Skeletal muscle cell (primary cell): ENCODE measurements at places on chromosomes 1 and 21.
A peak's percentile ranks its signal among the peaks of the same experiment; 100 is the strongest.

- no peak for DNase-seq
Measured at GRCh38 chr1:154862907-154863306, 7.2 kb downstream of the KCNN3 start.

DNA sequence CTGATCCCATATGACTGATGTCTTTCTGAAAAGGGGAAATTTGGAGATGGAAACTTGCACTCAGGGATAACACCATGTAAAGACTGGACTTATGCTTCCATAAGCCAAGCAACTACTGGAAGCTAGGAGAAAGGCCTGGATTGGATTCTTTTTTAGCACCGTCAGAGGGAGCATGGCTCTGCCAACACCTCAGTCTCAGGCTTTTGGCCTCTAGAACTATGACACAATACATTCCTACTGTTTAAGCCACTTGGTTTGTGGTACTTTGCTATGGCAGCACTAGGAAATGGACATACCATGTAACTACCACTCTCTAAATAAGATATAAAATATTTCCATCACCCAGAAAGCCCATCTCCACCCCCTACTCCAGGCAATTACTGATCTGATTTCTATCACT lies 139.7 kb downstream of the CYYR1 start:
- no peak for DNase-seq

- no peak for DNase-seq
Measured at GRCh38 chr1:92877792-92878191, 46.0 kb downstream of the RPL5 start.

DNA sequence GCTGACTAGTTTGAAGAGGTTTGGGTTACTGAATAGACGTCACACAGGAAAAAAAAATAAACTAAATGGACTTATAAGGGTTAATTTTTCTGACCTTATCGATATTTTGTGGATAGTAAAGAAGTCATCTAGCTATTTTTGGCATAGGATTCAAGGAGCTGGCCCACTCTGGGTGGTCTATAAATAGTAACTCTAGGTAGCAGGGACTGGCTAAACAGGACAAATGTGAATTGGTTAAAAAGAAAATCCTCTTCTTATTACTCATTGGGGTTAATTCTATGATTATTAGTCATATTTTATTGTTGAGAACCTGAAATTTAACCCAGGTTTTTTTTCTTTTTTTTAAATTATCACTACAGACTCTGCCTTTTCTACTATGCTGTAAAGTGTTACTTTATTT lies 61.7 kb downstream of the ATF6 start:
- DNase-seq = no peak

DNA sequence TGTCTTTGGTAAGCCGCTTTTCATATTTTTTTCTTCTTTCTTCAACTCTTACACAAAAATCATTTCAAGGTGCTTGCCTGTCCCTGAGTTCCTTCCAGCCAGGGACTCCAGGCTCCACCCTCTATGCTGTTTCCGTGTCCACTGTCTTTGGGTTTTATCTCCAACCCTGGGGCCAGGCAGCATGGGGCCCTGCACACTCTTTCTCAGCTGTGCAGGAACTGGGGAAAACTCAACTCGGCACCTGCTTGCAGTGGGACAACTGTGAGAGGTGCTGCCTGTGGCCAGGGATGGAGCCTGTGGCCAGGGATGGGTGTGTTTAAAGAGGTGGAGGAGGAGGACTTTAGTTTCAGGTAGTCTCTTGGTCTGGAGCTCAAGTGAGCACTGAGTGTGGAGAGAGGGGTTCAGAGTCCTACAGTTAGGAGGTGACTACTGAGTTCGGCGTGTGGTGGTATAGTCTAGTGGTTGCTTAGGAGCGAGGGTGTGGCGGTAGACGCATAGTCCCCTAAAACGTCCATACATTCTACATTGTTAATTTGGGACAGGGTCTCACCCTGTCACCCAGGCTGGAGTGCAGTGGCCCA lies 13.4 kb downstream of the TNFRSF8 start:
- DNase-seq = no peak

GRCh38 chr1:148389027-148389339 lies 94.1 kb downstream of the PPIAL4G start:
- no peak for DNase-seq

- DNase-seq = no peak
Measured at GRCh38 chr1:247172996-247173395, 1.2 kb upstream of the ZNF124 start.

GRCh38 chr1:53467391-53467790 lies 8.2 kb downstream of the DMRTB1 start:
- DNase-seq = no peak

GRCh38 chr1:1521331-1521730 lies 9.4 kb downstream of the ATAD3A start:
- no peak for DNase-seq

DNA sequence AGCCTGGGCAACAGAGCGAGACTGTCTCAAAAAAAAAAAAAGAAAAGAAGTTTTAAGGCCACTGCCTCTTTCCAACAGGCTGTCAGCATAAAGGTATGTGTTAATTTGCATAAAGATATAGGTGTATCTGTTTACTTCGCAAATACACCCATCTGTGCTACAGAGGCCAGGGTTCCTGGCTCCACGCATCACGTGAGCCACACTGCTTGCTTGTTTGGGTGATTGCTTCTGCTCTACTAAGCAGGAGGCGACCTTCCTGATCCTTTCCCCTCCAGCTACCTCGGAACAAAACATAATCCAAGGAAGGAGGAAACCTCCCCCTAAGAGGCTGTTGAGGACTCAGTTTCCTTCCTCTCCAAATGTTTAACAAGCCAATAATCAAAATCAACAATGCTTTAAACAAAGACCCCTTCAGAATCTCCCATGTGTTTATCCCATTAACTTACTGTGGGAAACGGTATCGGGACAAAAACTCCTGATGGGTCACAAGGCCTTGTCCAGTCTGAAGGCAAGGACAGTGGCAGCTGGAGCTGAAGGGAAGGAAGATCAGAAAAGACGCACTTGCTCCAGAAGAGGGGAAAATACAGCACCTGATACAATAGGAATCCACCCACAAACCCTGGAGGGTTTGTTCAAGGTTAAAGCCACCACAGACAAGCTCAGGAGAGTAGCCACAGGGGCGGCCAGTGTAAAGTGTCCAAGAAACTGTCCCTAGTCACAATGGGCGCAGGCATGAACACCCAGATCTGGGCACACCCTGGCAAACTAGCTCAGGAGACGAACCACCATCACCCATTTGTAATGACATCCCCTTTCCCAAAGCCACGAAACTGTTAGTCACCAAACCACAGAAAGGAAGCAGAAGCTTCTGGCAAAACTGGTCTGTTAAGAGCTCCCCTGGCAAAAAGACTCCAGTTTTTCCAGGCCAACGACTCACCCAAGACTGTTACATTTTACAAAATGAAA lies 17.2 kb downstream of the CTNNBIP1 start:
- no peak for DNase-seq

- DNase-seq = no peak
Measured at GRCh38 chr1:190808035-190808434, 330.4 kb upstream of the BRINP3 start.

- DNase-seq = no peak
Measured at GRCh38 chr1:110048923-110049601, 14.6 kb downstream of the STRIP1 start.

DNA sequence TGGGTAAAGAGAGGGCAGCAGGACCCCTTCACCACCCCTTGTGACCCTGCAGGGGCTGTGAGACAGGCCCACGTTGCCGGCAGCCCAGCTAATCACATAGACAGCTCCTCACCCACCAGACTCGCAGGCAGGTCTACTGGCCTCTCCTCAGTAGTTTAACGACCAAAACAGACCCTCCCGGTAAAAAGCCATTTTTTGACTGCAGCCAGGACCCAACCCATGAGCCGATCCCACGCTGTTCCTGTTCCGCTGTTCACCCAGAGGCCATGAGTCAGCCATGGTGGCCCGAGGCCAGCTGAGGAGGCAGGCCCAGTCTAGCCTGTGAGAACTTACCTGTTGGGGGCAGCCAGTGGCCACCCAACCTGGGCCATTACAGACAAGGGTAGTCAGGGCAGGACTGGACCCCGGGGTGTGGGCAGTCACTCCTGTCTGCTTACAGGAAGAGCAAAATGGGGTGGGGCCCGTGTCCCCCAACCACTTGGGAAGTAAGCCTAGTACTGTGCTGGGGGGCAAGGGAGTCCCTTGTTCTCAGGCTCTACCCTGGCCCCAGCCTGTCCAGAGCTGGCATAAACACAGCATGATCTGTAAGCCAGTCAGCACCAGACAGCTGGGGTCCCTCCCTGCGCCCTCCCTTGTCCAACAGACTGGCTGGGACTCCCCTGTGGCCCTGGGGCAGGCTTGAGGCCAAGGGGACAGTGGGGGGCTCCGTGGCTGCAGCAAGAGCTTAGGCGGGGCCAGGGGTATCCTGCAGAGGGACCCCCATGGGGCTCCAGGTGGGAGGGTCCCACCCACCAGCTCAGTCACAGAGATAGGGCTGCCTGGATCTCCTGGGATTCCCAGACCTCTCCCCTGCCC lies 61.9 kb downstream of the WNT9A start:
- no peak for DNase-seq

DNA sequence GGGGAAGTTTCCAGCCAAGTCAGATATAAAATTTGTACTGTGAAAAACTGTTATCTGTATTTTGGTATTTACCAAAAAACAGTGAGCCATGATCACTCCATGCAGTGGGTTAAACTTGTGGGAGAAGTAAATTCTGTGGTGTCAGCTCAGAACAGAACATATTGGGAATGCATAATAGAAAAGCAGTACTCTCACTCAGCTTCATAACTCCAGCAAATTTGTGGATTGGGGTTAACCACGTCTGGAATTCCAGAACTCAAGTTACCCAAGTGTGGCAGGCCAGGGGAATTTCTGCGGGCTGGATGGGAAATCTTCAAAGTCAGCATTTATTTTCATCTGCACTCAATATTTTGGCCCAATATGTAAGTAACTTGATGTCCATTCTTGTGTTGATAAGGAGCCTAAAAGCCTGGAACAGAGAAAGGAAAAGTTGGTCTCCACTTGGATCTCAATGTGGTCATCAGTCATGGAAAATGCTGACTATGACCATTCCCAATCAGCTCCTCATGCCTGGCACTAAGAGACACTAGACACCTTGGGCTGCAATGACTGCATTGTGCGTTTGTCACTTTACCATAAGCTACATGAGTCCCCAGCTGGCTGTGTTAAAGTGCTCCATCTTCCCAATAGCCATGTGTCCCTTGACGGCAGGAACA lies 39.1 kb upstream of the ENAH start:
- peak; percentile 48 for DNase-seq

DNA sequence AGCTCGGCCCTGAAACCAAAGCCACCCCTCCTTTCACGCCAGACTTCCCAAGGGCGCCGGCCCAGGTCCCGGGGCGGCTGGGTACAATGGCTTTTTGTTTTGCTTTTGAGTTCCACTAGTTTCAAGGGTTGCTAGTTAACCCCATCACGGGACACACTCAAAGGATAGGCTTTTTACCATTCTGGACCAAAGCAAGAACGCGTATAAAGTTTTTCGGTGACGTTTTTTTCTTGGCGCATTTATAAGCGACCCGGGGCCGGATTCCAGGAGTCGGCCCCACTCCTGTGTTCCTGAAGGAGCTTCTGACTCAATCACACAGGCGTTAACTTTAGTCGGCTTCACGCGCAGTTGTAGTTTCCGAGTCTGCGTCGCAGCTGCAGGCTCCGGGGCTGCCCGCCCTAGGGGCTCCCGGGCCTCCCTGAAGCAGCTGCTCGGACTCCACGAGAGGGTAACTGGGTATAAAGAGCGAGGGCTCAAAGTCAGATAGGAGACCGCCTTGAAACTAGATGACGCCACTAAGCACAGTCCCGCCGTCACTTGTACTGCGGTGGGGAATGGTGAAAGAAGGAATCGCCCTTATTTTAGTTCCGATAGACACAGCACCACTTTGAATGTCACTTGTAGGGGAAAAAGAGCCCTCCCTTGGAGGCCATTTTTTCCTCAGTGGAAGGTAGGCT lies 707 bp upstream of the KLHL21 start:
- peak; percentile 70 for DNase-seq

GRCh38 chr21:16102113-16102512 lies 372.3 kb downstream of the USP25 start:
- no peak for DNase-seq

DNA sequence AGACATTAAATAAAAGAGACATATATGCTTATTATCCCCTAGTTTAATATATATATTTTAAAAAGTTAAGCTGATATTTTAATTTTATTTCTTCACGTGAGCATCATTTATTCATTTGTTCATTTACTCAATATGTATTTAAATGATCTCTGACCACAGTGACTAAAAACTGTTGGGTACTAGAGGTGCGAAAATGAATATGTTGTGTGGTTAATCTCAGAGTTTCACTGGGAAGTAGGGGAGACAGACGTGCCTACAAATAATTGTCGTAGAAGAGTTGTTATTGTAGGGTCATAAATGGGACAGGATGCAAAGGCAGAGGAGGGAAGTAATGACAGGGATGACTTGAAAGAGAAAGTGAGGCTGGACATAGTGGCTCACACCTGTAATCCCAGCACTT lies 213.0 kb upstream of the CACYBP start:
- DNase-seq = no peak

- DNase-seq = no peak
Measured at GRCh38 chr1:171158096-171158495, 27.0 kb upstream of the FMO2 start.

DNA sequence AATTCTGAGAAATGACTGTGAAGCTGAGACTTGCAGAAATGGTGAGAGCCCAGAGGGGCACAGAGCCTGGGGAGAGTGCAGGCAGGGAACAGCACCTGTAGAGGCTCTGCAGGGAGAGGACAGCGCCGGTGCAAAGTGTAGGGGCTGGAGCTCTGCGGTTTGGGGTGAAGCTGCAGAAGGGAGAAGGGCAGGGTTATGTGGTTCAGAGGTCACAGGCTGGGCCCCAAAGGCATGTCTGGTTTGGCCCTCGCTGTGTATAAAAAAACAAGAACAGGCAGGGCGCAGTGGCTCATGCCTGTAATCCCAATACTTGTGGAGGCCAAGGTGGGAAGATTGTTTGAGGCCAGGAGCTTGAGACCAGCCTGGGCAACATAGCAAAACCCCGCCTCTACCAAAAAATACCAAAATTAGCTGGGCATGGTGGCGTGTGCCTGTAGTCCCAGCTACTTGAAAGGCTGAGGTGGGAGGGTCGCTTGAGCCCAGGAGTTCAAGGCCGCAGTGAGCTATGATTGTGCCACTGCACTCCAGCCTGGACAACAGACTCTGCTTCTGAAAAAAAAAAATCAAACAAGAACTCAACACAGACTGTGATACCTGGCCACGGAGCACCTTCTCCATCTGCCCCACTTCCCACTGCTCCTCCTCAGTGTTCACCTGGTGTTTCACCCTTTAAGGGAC lies 29.1 kb downstream of the SERINC2 start:
- no peak for DNase-seq

- no peak for DNase-seq
Measured at GRCh38 chr21:32843561-32843960, 72.0 kb upstream of the PAXBP1 start.

- no peak for DNase-seq
Measured at GRCh38 chr21:18959817-18960216, 556.2 kb upstream of the TMPRSS15 start.
